Choroid plexus epithelial cell (primary cell): ENCODE measurements at places on chromosomes 3 and 15.

GRCh38 chr15:80710635-80711554 lies 15.8 kb downstream of the ABHD17C start:
- no peak for DNase-seq

DNA sequence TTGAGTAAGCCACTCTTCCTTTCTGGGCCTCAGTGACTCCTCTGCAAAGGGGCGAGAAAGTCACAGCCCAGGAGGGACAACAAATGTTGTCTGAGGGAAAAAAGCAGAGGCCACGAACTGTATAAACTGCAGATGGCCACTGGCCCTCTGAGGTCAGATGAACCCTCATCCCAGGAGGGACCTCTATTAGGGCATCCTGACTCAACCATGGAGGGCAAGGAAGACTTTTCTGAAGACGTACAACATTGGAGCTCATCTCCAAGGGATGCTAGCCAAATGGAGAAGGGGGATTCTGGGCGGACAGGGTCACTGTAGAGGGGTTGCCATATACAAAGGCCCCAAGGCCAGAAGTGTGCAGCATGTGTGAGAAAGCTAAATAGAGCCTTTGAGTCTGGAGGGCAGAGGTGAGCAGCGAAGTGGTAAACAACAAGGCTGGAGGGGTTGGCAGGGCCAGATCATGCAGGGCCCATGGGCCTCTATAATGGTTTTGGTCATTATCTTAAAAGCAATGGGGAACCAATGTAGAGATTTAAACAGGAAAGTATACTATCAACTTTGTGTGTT lies 16.7 kb downstream of the GRAMD2A start:
- DNase-seq = no peak

DNA sequence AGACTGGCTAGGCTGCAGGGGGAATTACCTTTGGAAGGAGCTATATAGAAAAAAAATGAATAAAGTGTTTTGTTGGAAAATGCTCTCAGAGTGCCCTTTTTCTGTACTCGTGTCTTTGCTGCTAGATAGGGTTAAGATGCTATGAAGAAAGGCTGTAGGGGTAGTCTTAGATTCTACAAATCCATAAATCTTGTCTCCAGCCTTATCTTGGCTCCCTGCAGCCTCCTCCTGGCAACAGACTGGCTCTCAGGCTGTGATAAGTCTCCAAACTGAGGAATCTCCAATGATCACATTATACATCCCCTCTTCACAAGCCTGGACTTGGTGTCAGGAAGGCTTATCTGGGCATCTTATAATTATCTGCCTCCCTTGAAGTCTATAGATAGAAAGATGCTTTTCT lies 9.3 kb downstream of the LPCAT4 start:
- DNase-seq = no peak

- no peak for DNase-seq
Measured at GRCh38 chr3:99543796-99544195, 94.6 kb upstream of the COL8A1 start.

DNA sequence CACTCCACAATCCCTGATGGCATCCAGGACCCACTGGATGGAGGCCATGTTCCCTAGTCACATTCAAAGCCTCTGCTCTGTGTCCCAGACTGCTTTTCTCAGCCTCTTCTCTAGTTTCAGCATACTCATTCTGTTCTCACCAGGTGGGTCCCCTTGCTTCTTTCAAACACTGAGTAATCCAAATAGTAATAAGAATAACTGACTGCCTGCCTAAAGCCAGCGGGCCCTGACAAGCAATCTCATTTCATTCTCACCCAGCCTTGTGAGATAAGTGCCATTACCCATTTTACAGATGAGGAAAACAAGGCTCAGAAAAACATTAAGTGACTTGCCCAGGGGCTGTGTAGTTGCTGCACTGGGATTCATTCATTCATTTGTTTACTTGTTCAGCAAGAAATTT lies 25.4 kb downstream of the MAPKAPK3 start:
- no peak for DNase-seq

GRCh38 chr15:88113613-88114308 lies 142.8 kb downstream of the NTRK3 start:
- DNase-seq = no peak

- DNase-seq = no peak
Measured at GRCh38 chr3:45060165-45060892, 34.2 kb downstream of the CLEC3B start.

DNA sequence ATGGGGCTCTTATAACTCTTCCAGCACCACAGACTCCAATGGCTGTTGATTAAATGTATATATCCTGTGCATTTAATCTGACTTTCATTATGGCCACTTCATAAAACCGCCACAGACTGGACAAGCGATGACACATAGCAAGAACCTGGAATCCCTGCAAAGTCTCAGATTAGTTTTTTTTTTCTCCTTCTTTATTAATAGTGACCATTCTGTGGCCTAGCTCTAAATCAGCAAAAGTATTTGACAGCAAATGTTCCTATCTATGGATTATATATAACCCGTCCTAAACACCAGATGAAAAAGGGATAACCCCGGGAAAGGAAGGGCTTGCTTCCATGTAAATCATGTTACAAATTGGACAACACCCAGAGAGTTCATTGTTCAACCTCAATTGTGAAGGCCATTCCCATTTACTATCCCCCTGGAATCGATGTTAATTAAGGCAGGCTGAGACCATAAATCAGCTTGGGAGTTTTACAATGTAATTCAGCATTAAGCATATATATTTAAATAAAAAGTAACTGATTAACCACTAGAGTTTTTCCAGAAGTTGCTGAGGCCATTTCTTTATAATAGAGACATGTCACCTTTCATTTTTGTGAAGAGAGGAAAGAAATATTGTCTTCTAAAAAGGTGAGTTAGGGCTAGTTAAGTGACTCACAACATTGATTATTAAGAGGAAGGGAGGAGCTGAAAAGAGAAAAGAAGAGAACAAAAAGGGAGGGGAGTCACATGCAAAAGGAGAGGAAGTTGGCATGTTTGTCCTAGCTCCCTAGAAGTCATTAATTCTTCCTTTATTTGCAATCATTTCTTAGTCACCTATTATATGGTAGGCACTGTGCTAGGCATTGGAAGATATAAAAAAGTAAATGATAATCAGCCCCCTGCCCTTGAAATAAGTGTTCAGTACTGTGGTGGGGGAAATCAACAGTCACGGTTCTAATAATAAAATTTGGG lies 26.2 kb downstream of the ALDH1A2 start:
- no peak for DNase-seq

GRCh38 chr3:158121295-158121694 lies 11.4 kb downstream of the RSRC1 start:
- DNase-seq = no peak

GRCh38 chr3:123728014-123728413 lies 143.2 kb upstream of the HACD2 start:
- peak; percentile 76 for DNase-seq

- DNase-seq = no peak
Measured at GRCh38 chr3:139940622-139941021, 5.6 kb downstream of the CLSTN2 start.

DNA sequence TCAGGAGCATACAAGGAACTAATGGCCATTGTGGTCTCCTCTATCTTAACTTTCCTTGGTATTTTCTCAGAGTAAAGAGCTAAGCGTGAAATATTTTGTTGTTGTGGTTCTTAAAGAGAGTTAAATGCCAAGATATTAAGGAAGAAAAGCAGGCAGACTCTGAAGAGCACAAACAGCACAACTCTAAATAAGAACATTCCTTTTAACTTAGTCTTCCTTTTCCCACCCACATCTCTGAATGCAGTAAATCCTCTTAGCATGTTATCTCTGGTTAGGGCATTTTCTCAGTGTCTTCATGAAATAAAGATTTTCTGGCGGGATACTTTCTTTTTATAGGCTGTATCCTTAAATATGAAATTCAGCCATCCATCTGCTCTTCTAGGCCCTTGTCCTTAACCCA lies 1.5 kb downstream of the GPR87 start:
- peak; percentile 82 for DNase-seq

DNA sequence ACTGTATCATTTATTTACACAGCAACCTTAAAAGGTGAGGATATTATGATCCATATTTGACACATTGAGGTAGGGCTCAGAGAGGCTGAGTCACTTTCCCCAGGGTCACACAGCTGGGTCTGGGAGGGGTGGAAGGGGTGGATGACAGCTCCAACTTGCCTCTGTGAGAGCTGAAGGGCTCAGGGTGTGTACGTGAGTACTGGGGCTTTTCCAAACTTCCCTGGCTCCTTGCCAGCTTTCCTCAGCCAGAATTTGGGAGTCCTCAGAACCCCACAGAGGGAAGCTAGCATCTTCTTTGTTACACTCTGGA lies 58.3 kb upstream of the SLC6A11 start:
- no peak for DNase-seq

DNA sequence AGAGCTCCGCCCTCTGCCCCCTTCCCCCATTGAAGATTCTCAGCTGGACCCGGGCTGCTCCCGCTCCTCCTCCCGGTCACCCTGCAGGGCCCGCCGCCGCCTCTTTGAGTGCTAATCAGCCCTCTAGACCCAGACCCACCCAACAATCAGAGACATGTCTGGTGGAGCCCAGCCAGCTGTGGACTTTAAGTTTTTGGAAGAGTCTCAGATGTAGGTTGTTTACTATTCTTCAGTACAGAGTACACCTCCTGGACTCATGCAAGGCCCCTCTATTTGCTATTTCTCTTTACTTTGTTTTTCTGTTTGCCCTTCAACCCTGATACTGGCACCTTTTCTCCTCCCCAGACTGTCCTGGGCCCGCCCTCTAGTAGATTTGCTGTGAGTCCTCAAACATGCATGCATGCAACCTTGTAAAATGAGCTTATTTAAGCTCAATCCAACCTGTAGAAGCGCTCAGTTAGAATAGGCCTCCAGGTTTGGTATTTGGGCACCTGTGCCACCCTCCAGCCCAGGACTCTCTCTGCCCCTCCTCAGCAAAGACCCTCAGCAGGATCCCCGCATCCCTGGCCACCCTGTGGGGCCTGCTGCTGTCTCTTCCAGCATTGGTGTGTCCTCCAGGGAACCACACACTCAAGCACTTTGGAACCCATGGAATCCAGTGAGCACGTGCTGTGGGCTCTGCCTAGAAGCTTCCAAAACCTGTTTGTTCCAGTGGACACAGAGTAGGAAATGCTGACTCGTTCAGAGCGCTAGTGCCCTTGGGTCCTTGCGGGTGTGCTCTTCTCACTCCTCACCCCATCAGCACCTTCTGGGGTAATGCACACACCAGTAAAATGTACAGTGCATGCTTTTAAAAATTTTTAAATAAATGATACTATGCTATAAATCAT lies 4.6 kb downstream of the PRR23E start:
- DNase-seq = no peak

DNA sequence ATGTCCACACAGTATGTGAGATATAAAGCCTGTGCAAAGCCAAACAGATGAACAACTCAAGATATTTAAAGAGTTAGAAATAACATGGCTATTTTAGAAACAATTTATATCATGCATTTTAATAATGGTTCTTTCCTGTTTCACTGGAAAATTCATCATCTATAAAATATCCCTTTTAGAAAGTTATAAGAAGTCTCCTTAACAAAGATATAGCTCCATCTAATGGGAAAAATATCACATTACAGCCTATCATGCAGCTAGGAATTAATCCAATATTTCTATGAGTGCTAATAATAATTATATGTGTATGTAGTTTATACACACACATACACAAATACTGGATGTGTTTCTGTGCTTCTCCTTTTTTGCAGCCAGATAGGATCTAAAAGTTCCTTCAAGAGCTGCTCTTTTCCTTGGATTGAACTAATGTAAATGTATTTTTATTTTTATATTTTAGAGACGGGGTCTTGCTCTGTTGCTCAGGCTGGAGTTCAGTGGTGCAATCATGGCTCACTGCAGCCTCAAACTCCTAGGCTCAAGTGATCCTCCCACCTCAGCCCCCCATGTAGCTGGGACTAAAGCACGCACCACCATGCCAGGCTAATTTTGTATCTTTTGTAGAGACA lies 21.6 kb downstream of the RPL22L1 start:
- peak; percentile 57 for DNase-seq

DNA sequence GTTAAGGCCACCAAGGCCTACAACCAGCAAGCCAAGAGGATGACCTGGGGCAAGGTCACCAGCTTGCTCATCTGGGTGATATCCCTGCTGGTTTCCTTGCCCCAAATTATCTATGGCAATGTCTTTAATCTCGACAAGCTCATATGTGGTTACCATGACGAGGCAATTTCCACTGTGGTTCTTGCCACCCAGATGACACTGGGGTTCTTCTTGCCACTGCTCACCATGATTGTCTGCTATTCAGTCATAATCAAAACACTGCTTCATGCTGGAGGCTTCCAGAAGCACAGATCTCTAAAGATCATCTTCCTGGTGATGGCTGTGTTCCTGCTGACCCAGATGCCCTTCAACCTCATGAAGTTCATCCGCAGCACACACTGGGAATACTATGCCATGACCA lies 3.6 kb downstream of the CXCR6 start:
- DNase-seq = no peak

DNA sequence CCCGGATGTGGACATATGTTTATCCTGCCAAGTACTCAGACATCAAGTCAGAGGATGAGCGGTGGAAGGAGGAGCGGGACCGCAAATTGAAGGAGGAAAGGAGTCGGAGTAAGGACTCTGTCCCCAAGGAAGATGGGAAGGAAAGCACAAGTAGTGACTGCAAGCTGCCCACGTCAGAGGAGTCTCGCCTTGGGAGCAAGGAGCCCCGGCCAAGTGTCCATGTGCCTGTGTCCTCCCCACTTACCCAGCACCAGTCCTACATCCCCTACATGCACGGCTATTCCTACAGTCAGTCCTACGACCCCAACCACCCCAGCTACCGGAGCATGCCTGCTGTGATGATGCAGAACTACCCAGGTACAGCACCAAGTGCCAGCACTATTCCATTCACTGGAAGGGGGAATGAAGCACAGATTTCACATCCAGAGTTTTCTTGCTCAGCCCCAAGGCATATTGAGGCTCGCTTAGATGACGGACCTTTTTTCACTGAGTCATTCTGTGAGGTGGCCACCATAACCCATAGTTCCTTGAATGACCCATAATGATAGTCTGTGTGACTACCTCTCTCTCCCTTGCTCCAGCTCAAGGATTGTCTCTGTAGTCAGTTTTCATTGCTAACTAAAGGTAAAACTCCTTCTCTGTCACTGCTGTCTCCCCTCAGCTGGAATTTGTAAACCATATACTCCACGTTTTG lies 97.1 kb downstream of the RBPMS2 start:
- no peak for DNase-seq

GRCh38 chr3:177358091-177358976 lies 161.1 kb upstream of the TBL1XR1 start:
- DNase-seq = peak; percentile 91

DNA sequence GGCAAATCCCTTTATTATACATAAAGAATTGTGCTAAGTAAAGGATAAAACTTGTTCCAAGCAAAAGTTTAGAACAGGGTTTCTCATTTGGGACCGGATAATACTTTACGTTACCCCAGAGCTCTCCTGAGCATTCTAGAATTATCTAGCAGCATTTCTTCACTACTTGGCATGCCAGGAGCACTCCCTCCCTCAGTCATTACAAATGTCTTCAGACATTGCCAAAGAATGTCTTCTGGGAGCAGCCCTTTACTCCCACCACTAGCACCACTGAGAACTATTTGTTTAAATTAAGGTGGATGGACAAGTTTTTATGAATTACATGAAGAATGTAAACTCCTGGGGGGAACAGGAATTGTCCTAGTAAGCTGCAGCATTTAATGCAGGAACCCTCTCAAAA lies 516.4 kb downstream of the GBE1 start:
- peak; percentile 63 for DNase-seq
